ENCODE measurements at places on chromosomes 4 and X.

DNA sequence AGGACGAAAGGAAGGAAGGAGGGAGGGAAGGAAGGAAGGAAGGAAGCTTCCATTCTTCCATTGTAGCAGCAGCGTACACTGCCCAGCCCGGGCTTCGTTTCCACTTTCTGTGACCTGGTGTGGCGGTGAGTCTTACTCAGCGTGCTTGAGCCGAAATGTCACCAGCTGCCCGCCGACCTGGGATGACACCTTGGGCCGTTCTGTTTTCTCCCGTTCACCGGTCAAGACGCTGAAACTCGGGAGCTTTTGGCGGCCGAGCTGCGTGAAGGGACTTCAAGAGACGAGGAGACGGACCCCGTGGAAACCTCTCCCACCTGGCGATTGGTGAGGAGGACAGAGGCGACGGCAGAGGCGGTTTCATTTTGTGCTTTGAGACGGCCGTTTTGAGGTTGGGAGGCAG is 47.1 kb upstream of the PPP2R3B start:
- no peaks in the 10 kb centered on the region for H3K36me3 ChIP-seq
- DNase-seq = no peak
- H3K4me1 ChIP-seq = peaks cover 5% of the 10 kb centered on the region

DNA sequence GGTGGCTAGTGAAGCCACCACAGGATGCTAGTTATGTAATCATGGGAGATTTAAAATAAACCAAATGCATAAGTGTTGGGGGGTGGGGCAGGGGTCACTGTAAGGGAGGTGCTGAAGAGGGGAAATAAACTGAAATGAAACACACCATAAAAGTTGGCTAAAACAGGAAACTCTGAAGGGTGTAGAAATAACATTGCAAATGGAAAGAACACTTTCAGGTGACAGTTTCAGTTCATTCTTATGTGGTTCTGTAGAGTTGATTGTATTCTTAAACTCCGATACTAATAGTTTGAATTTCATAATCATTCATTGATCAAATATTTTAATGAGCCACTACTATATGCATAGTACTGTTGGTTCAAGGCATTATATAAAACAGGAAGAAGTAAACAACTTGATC is 80.1 kb downstream of the HDAC8 start:
- H3K27ac ChIP-seq = no peak overlapping the region
- no peak overlapping the region for H3K4me3 ChIP-seq
- DNase-seq = no peak
- no peaks in the 10 kb centered on the region for H3K36me3 ChIP-seq
- H3K4me1 ChIP-seq = no peaks in the 10 kb centered on the region

- H3K27ac ChIP-seq = no peak overlapping the region
- H3K27me3 ChIP-seq = no peaks in the 10 kb centered on the region
- no peak overlapping the region for H3K4me3 ChIP-seq
- no peak for DNase-seq
Observed at GRCh38 chr4:8082517-8083055, 76.0 kb downstream of the ABLIM2 start.

GRCh38 chrX:8864161-8864560 is 63.0 kb upstream of the FAM9A start:
- no peak overlapping the region for H3K4me3 ChIP-seq
- H3K27ac ChIP-seq = no peak overlapping the region
- no peak for DNase-seq
- no peaks in the 10 kb centered on the region for H3K4me1 ChIP-seq
- no peaks in the 10 kb centered on the region for H3K27me3 ChIP-seq

DNA sequence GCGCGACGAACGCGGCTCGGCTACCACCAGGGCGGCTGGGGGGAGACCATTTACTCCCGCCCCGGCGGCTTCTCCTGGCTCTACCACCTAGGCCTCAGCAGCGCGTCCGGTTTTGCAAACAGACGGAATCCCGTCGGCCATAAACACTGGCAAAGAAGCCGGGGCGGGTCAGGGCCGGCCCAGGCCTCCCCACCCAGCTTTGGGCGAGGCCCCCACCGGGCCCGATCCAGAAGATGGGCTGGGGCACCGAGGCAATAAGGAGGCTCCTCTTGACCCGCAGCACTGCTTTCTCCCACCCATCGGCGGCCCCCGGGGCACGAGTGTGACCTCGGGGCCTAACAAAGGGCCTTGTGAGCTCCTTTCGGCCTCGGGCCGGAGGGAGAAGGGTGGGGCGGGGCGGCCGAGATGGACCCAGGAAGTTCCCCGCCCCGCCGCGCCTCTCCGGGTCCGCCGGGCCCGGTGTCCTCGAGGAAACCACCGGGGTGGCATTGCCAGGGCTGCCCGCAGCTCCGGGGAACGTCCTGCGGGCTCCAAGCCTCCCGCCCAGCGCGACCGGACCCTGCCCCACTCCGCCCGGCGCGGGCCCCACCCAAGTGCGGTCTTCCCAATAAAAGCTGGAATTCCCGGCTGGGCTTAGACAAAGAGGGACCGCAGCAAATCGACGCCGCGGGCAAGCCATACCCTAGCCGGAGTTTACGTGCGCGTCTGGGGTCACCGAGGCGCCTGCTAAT is 5.9 kb downstream of the BCOR start:
- DNase-seq = no peak
- no peak overlapping the region for H3K27ac ChIP-seq

DNA sequence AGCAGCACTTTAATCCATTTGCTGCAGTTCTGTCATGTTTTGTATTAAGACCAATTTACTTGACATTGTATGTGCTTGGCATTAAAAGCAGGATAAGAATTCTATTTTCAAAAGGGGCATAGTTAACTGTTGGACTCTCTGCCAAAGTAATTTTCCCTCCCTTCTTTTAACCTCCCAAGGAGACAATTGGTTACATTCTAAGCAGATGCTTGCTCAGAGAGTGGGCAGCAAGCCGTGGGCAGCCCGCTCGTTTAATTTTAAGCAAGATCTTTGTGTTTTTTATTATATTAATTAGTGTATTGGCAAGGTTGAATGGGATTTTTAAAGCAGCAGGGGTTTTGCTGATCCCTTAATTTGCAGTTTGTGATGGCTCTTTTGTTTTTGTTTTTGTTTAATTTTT is 37.1 kb upstream of the KLHL8 start:
- H3K4me3 ChIP-seq = no peak overlapping the region
- H3K36me3 ChIP-seq = no peaks in the 10 kb centered on the region
- H3K27me3 ChIP-seq = no peaks in the 10 kb centered on the region
- peaks cover 5% of the 10 kb centered on the region for H3K4me1 ChIP-seq
- no peak for DNase-seq

- H3K27ac ChIP-seq = no peak overlapping the region
- no peaks in the 10 kb centered on the region for H3K27me3 ChIP-seq
- DNase-seq = no peak
Observed at GRCh38 chr4:181345931-181346330, 897.3 kb upstream of the TENM3 start.

GRCh38 chrX:44068043-44068442 is 94.9 kb upstream of the NDP start:
- no peak for DNase-seq
- no peaks in the 10 kb centered on the region for H3K36me3 ChIP-seq
- no peaks in the 10 kb centered on the region for H3K27me3 ChIP-seq
- H3K4me1 ChIP-seq = peaks cover 7% of the 10 kb centered on the region

GRCh38 chr4:33661636-33662035 is 2582.7 kb downstream of the ARAP2 start:
- no peaks in the 10 kb centered on the region for H3K4me1 ChIP-seq
- H3K27ac ChIP-seq = no peak overlapping the region

- no peak overlapping the region for H3K4me3 ChIP-seq
- no peaks in the 10 kb centered on the region for H3K27me3 ChIP-seq
- H3K4me1 ChIP-seq = peaks cover 9% of the 10 kb centered on the region
- H3K27ac ChIP-seq = peak overlapping the region; percentile 37
- DNase-seq = no peak
- H3K36me3 ChIP-seq = peaks cover 18% of the 10 kb centered on the region
Observed at GRCh38 chr4:87490664-87491369, 38.4 kb downstream of the SPARCL1 start.

- DNase-seq = no peak
- no peaks in the 10 kb centered on the region for H3K36me3 ChIP-seq
- no peak overlapping the region for H3K27ac ChIP-seq
- H3K4me3 ChIP-seq = no peak overlapping the region
- no peaks in the 10 kb centered on the region for H3K4me1 ChIP-seq
- no peaks in the 10 kb centered on the region for H3K27me3 ChIP-seq
Observed at GRCh38 chrX:16606142-16606720, 43.7 kb upstream of the S100G start.

GRCh38 chrX:69149466-69150280 is 15.6 kb downstream of the PJA1 start:
- H3K4me1 ChIP-seq = no peaks in the 10 kb centered on the region
- DNase-seq = no peak
- H3K4me3 ChIP-seq = no peak overlapping the region
- no peaks in the 10 kb centered on the region for H3K36me3 ChIP-seq
- H3K27me3 ChIP-seq = no peaks in the 10 kb centered on the region

- no peaks in the 10 kb centered on the region for H3K36me3 ChIP-seq
- no peak overlapping the region for H3K4me3 ChIP-seq
- peaks cover 14% of the 10 kb centered on the region for H3K4me1 ChIP-seq
- DNase-seq = no peak
Observed at GRCh38 chr4:168677063-168677462, 180.2 kb downstream of the PALLD start.

DNA sequence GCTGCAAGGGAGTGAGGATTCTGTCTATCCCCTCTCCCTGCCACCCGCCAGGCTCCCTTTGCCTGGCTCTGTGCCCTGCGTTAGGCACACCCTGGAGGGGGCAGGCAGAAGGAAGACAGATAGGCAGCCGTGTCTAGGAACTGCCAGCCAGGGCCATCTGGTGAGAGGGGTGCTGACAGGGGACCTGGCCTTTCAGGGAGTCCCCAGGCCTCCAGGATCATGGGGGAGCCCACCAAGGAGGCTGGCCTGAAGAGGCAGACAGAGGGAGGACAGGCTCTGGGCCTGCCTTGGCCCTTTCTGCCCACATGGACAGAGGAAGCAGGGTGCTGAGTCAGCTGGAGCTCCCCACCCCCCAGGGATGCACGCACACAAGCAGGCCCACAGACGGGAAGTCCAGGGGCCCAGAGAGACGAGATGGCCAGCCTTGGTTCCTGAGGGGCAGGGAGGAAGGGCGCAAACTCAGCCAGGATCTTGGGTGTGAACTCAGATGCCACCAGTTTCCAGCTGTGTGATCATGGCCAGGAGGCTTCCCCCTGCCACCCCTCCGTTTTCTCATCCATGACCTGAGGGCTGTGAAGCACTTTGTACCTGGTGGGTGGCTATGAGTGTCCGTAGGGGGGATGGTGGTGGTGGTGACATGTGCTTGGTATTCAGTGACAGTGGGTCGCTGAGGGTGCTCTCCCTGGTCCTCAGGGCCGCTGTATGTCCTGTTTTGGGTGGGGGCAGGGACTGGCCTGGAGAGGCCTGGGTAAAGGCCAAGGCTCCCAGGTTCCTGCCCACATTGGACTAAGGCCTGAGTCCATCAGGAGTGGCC is 1.8 kb downstream of the SH3BP2 start:
- H3K4me1 ChIP-seq = peaks cover 62% of the 10 kb centered on the region
- peak overlapping the region; percentile 90 for H3K27ac ChIP-seq
- H3K36me3 ChIP-seq = no peaks in the 10 kb centered on the region
- no peak for DNase-seq
- H3K4me3 ChIP-seq = peak overlapping the region; percentile 73

DNA sequence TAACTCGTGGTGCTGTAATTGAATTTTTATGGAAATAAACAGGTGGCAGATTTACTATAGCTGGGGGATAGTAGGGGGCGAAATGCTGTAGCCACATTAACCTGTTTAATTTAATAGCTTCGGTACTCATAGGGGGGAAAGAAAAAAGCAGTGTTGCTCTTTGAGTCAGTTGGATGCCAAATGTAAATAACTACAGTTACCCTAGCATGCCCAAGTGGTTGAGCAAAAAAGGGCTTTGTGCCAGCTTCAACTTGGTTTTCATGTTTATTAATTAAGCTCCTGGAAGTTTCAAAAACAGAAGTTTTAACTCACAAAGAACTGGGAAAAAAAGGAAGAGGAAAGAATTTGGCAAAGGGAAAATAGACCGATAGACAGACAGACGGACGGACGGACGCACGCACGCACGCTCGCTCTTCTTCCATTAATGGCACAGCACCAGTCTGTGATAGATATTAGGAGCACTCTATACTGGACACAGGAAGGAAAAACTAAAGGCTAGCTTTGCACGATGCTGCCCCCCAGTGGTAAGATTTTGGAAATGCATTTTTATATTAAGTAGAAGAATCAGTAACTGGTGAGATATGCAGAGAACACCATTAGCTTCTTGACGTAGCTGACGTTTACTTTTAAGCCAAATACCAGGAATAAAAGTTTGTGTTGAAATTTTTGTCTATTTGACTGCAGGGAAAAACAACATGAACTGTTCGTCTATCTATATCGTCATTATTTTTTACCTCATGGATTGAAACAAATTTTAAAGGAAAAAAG is 151.8 kb downstream of the SLC7A11 start:
- H3K4me3 ChIP-seq = peak overlapping the region; percentile 9
- no peak for DNase-seq
- H3K36me3 ChIP-seq = no peaks in the 10 kb centered on the region
- H3K4me1 ChIP-seq = no peaks in the 10 kb centered on the region
- H3K27ac ChIP-seq = no peak overlapping the region

GRCh38 chr4:150078579-150079080 is 385 bp downstream of the DCLK2 start:
- peak overlapping the region; percentile 52 for H3K4me3 ChIP-seq
- no peaks in the 10 kb centered on the region for H3K27me3 ChIP-seq
- DNase-seq = no peak
- H3K4me1 ChIP-seq = peaks cover 22% of the 10 kb centered on the region
- H3K36me3 ChIP-seq = no peaks in the 10 kb centered on the region
- H3K27ac ChIP-seq = peak overlapping the region; percentile 57

GRCh38 chrX:132114607-132115006 is 13.2 kb downstream of the FRMD7 start:
- H3K4me3 ChIP-seq = no peak overlapping the region
- no peak for DNase-seq
- no peak overlapping the region for H3K27ac ChIP-seq

GRCh38 chr4:55393461-55394320 is 2.1 kb upstream of the TMEM165 start:
- peaks cover 16% of the 10 kb centered on the region for H3K4me1 ChIP-seq
- no peak for DNase-seq
- H3K27ac ChIP-seq = no peak overlapping the region
- no peak overlapping the region for H3K4me3 ChIP-seq

- DNase-seq = no peak
- no peak overlapping the region for H3K4me3 ChIP-seq
- no peaks in the 10 kb centered on the region for H3K36me3 ChIP-seq
- no peak overlapping the region for H3K27ac ChIP-seq
Observed at GRCh38 chr4:111838406-111838930, 306.8 kb upstream of the FAM241A start.

DNA sequence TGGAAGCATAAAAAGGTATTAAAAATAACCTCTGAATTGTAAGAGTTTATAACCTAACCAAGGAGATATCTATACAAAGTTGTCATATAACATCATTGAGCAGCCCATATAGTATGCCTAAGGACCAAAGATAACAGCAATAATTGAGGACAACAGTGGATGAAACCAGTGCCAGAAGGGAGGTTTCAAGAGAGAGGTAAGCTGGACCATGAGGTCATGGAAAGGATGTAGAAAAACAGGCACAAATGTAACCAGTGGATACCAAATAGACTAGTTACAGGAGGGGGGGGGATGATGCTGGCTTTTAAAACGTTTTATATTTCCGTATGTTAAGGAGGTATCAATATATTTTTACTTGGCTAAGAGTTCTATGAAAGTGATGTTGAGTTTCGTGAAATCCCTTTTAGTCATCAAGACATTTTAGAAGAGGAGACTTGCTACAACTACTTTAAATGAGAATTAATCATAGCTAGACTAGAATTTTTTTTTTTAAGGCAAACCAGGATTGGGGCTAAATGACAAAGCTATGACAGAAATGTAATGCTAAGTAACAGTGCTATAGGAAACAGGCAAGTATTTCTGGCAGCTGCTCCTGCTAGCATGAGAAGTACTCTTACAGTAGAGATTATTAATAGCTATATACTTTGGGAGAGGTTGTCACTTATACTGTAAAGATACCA is 161.1 kb downstream of the FBXW7 start:
- H3K4me1 ChIP-seq = no peaks in the 10 kb centered on the region
- no peaks in the 10 kb centered on the region for H3K27me3 ChIP-seq
- H3K4me3 ChIP-seq = no peak overlapping the region
- no peak for DNase-seq
